NCI-H1930 (cell line): ENCODE measurements at places on chromosomes 2 and 18.
A peak's percentile ranks its signal among the peaks of the same experiment; 100 is the strongest.

DNA sequence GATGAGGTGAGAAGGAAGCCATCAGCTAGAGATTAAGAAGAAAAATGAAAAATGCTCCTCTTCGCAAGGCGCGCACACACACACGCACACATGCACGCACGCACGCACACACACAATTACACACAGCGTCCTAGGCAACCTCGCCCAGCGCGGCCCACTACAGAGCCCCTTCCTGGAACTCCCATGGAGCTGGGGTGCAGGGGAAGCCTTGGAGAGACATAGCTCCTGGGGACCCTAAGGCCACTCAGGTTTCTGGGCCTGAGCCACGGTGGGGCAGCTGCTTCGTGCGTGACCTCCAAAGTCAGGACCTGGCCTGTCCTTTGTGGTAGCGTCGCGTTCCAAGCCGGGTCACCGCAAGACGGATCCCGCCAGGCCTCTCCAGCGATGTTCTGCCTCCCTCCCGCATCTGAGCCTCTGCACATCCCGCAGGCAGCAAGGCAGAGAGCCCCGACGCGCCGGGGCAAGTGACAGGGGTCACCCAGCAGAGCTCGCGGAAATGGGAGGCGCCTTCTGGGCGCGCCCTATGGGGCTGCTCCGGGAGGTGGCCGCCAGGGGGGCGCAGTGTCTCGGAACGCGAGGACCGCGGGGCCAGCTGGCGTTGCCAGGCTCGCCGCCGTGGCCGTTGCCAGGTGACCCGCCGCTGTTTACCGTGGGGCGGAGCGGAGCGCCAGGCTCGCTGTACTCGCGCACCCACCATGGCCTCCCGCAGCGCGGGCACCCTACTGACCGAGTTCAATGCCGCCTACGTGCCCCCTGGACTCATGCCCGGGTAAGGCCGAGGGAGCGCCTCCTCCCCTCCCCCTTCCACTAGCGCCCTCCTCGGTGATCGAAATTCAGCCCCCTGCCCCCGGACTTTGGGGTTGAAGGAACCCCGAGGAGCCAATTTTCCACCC, 79.0 kb downstream of the CIB4 start:
- peak; percentile 76 for DNase-seq

- no peak for DNase-seq
These were observed 164.6 kb downstream of the HDAC4 start for GRCh38 chr2:239236043-239236807.

- no peak for DNase-seq
These were observed 128.5 kb downstream of the EPHA4 start for GRCh38 chr2:221443645-221444044.

DNA sequence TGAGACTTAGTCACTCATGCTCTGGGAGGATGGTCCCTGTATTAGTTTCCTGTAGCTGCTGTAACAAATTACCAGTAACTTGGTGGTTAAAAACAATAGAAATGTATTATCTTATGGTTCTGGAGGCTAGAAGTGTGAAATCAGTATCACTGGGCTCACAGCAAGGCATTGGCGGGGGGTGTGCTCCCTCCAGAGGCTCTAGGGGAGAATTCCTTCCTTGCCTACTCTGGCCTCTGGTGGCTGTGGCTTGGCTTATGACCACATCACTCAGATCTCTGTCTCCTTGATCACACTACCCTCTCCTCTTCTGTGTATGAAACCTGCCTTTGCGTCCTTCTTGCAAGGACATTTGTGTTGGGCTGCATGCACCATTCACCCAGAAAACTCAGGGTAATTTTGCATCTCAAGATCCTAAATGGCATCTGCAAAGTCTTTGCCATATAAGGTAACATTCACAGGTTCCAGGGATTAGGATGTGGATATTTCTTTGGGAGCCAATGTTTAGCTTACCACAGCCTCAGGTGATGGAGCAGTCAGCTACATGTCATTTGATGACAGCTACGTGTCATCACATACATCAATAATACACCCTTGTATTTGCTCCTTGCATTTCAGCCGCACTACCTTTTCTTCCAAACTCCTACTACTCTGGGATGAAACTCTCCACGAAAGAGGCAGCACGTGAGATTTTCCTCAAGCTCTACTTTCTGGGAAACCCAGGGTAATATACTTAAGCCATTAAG, 49.6 kb upstream of the POU3F3 start:
- no peak for DNase-seq

GRCh38 chr2:165082479-165082878, 121.4 kb downstream of the SCN3A start:
- DNase-seq: no peak

DNA sequence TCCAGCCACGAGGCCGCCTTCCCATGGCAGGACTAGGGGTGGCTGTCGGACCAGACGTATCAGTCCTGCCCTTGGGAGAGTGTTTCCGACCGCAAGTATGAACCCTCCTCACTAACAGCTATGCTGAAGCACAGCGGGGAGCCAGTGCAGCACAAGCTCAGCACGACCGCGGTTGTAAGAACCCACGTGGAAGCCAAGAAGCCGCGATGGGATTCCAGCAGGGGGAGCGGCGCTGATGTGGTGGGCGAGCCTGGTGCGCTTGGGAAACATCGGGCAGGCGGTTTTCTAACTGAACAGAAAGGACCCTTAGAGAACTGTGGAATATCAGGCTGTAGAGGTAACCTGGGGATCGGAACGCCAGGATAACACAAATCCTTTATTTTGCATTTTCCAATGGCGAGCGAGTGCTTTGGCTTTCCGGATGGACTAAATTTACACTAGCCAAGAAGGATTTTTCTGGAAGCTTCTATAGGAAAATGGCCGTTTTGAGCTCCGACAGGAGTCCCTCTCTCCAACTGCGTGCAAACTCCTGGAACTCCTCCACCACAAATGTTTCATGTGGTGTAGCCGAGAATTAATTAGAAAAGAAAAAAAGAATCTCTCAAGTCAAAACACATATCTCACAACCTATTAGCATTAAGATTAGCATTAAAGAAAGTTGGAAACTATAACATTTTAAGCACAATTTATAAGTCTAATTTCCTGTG, 132.0 kb upstream of the MYCN start:
- DNase-seq: no peak

DNA sequence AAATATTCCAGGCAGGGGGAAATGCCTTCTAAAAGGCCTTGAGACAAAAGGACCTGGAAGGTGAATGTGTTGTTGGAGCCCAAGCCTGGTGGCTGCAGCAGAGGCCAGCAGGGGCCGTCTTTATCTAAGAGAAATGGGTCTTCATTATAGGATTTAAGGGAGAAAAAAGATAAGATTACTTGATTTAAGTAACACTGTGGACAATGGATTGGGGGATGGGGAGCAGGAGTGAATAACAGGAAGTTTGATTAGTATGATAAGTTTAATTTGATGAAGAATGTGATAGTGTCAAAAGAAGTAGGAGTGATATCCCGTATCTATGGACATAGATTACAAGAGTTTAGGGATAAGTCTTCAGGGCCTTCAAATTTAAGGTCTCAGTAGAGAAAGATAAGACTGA, 64.2 kb downstream of the WDR75 start:
- DNase-seq: no peak

DNA sequence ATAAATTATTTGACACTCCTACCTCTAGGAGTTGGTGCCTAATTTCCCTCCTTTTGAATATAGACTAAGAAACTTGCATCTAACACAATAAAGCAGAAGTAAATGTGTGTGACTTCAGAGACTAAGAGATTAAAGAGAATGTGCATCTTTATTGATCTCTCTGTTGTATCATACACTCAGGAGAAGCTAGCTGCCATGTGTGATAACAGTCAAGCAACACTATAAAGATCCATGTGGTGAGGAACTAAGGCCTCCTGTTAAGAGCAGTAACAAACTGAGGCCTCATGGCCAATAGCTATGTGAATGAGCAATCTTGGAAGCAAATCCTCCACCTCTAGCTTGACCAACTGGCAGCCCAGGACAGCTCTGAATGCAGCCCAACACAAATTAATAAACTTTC, 3.4 kb downstream of the FANCL start:
- DNase-seq: no peak

GRCh38 chr18:58581265-58581664, 47.6 kb downstream of the ALPK2 start:
- DNase-seq: no peak

GRCh38 chr2:126699018-126699417, 43.1 kb downstream of the GYPC start:
- no peak for DNase-seq

DNA sequence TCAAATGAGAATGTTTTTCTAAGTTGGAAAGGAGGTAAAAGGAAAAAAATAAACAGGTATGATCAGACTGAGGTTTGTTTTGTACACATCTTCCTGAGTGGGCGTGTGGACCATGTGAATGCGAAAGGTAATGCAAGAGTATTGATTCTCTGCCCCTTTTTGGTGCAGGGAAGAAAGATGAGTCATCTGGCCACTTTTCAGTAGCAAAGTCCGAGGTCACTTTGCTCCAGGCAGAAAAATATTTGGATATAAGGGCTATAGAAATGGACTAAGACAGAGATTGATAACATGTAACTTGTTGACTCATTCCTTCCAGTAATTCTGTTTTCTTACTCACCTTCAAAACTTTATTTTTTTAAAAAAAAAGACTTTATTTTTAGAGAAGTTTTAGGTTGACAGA, 130.5 kb downstream of the DSEL start:
- no peak for DNase-seq

- DNase-seq: no peak
These were observed 136.8 kb upstream of the OTOS start for GRCh38 chr2:240277073-240277806.

DNA sequence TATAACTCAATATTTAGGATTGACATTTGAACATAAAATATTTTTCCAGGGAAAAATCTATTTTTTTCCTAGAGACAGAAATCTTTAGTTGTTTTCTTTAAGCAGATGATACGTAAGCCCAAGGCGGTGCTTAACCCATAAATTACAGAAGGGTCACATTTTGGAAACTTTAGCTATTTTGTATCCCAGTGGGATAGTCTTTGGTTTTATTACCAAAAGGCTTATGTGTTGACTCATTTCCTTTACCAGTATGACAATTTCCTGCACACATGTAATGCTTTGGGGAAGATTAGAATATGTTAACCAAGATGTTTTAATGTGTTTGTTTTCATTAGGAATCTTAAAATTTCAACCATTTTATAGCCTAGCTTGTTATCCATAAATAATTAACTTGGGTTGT, 24.8 kb downstream of the DYNC1I2 start:
- DNase-seq: no peak

- no peak for DNase-seq
These were observed 74.2 kb downstream of the VWA3B start for GRCh38 chr2:98161186-98161585.

DNA sequence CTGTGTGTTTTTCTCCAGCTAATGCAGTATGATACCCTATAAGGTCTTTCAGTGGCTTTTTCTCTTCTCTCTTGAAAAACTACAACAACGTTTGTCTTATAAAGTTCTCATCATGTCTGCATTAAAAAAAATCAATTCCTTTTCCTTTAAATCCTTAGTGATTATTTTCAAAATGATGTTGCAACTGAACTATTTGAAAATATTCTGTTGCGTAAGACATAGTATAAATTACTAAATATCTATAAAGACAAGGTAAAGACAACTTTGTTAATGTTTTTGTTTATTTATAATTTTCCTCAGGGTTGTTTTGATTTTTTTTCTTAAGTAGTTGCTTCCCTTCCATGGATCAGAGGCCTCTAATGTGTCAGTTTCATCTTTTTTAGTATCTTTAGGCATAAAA, 21.2 kb downstream of the PARD3B start:
- no peak for DNase-seq

DNA sequence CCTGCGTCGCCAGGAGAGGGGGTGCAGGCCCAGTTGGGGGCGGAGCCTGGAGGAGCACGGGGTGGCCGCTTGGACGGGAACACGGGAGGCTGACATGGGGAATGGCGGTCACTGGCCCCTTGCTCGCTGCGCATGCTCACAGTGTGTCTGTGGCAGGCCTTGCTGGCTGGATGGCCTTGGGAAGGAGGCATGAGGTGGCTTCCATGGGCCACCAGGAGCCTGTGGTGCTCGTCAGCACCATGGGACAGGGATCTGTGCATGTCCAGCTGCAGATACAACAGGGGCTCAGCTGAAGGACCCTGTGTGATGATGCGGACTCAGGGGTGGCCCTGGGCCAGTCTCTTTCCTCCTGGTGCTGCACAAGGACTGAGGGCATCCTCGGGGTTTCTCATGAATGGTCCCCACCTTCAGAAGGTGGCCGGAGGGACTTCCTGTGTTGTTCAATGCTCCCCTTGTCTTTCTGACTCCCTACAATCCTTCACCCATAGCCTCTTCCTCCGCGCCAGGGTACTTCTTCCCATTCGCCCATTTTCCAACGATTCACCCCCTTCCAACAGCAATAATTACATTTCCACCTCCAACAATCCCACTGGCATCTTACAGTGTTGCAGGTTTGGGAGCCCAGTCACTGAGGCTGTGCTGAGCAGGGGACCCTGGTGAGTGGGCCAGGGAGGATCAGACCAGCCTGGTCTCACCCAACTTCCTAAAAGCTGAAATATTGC, 3.4 kb upstream of the SP140L start:
- no peak for DNase-seq

- DNase-seq: no peak
These were observed 52.6 kb upstream of the CPO start for GRCh38 chr2:206886696-206887095.

- no peak for DNase-seq
These were observed 371.8 kb downstream of the EPHA4 start for GRCh38 chr2:221200184-221200839.

DNA sequence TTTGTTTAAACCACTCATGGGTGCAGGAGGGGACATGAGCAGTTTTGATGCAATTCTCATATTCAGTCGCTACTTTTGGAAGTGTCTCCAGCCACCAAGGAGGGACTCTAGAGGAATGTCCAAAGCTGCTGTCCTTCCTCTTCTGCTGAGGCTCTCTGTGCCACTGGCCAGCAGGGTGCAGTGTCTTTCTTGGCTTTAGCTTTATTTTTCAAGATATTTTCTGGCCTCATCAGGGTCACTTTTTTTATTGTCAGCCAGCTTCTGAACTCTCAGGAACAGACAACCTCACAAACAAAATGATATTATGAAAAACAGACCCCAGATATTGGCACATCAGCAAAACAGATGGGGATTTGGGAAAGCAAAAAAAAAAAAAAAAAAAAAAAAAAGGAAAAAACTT, 289.3 kb upstream of the ZSWIM2 start:
- no peak for DNase-seq

- DNase-seq: no peak
These were observed 136.7 kb downstream of the MBP start for GRCh38 chr18:76995896-76996295.

- DNase-seq: no peak
These were observed 383.6 kb downstream of the PIK3C3 start for GRCh38 chr18:42338683-42339082.

DNA sequence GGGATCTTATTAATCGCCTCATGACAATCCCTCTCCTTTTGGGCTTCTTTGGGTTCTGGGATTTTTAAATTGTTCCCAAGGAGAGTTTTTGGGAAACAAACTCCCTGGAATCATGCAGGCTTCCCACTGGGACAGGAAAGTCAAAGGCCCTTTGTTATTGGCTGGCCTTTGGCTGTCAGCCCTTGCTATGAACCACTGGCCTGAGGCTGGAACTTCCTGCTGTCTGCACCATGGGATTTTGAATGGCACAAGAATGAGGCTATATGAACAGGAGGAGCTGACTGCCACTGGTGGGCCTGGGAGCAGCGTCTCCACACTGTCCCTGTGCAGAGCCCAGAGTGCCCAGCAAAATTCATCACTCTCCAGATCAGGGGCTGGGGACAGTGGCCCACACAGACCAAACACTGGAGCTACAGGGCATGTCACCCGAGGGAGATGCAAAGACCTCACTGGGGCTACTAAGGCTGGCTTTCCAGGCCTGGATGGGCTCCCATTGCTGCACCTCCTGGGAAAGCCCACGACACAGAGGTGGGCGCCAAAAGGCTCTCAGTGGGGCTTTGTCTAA, 35.7 kb downstream of the STEAP3 start:
- DNase-seq: no peak

GRCh38 chr2:241944821-241945220, 75.3 kb downstream of the RTP5 start:
- DNase-seq: no peak
